HFFc6 (cell line): ENCODE measurements at places on chromosomes 5 and 9.

DNA sequence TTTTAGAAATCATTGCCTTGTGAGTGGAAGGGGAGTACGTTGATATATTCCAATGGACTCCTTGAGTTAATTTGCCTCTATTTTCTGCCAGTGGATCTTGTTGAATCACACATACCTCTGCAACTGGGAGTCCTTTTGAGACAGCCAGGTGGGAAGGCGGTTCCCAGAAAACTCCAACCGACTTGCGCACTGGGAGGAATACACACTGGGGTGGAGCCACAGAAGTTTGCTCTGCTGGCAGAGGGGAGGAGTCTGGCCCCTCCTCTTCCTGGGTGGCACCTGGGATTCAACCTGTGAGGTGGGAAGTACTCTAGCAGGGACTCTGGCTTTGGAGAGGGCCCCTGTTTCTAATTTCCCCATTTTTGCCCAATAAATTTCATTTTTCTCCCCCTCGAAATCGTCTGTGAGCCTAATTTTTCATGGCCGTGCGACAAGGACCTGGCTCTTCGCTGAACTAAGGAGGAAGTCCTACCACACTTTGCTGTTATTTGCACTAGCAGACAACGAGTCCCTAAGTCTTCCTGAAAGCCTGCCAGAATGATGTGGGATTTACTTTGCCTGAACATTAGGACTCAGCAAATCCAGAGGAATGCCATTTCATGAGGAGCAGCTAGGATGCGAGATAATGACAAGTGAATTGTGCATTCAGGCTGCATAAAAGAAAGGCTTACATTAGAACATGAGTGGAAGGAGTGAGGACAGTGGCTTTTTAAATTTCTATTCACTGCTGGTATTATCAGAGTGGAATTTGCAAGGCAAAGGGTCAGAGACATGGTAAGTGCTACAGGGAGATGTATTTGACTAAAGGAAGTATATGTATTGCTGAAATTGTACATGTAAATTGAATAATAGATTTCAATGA lies 67.2 kb downstream of the PRLR start:
- no peak for DNase-seq

GRCh38 chr5:149217096-149217802 lies 54.4 kb upstream of the AFAP1L1 start:
- no peak for DNase-seq

DNA sequence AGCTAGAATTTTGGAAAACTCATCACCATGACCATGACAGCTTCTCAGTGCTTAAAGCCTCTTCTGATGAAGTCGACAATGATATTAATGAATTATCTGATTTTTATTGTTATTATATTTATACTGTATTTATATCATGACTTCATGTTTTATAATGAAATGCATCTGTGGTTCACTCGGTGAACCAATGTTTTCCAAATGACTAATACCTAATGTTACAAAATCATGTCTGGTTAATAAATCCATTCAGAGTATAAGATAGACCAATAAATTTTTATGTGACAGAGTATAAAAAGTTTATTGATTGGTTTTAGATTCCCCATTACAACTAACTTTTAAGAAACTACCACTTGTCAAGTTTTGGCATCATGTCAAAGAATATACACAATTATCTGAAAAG lies 416.5 kb downstream of the MLLT3 start:
- no peak for DNase-seq

DNA sequence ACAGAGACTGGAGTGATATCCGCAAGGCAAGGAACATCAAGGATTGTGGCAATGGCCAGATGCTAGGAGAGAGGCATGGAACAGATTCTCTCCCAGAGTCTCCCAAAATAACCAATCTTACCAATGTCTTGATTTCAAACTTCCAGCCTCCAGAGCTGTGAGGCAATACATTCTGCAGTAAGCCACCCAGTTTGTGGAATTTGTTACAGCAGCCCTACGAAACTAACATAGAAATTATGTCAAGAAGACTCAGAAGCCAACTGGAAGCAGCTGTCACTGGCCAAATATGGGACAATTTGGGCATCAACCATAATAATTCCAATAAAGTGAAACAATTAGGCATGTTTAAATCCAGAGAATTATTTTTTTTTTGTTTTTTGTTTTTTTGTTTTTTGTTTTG lies 271.1 kb downstream of the NDUFS4 start:
- DNase-seq: no peak

DNA sequence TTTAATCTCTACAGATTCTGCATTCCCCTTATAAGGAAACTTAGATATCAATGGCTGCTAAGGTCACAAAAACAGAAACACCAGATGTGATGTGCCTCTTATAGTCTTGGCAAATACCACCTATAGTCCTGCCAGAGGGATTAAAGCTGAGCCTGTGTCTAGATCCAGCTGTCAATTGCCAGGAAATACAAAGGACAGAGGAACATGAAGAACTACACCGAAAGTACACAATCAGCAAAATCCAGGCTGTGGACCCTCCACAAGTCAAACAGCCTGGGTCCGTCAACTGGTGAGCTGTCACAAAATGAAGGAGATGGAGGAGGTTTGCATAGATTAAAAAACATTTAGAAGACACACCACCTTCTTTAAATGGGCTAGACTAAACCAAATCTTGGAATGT lies 85.4 kb downstream of the KLF4 start:
- no peak for DNase-seq
